Pancreas (tissue), 10 donors: ENCODE measurements at places on chromosomes 13 and 19. TPM values are rescaled to one million over a fixed set of nuclear protein-coding genes. Genes with fewer than 3 reads are reported as not detected.
A peak's percentile ranks its signal among the peaks of the same experiment; 100 is the strongest.

The CYP2A6 gene
- 0.66 TPM for total RNA-seq

The PRR22 gene
- 1.5 TPM for total RNA-seq

DNA sequence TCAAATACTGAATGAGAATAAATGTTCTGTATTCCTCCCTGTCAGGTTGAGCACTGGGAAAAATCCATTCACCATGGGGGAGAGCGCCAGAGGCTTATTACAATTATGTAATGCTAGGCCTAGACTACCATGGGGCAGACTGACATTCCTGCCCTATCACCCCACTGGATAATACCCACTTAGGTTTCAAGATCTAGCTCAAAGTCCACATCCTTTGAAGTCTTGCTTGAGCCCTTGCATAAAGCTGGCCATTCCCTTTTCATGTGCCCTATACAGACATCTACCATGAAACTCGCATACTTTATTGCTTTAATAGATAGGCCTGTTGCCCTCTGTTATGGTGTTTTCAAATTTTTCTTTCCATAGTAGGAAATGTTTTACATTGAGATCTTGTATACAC is 149.3 kb downstream of the RGCC start:
- no peaks in the 10 kb centered on the region for H3K36me3 ChIP-seq
- H3K27me3 ChIP-seq: no peaks in the 10 kb centered on the region
- DNase-seq: no peak

- H3K27me3 ChIP-seq: no peaks in the 10 kb centered on the region
- H3K27ac ChIP-seq: no peak overlapping the region
- H3K4me1 ChIP-seq: no peaks in the 10 kb centered on the region
- H3K36me3 ChIP-seq: no peaks in the 10 kb centered on the region
- DNase-seq: no peak
- no peak overlapping the region for H3K4me3 ChIP-seq
Measured at GRCh38 chr19:19115954-19116353, 22.3 kb downstream of the TMEM161A start.

GRCh38 chr13:76929851-76930374 is 18.4 kb upstream of the ACOD1 start:
- no peak overlapping the region for H3K4me3 ChIP-seq
- H3K27ac ChIP-seq: no peak overlapping the region
- no peaks in the 10 kb centered on the region for H3K4me1 ChIP-seq
- no peaks in the 10 kb centered on the region for H3K27me3 ChIP-seq
- H3K36me3 ChIP-seq: no peaks in the 10 kb centered on the region
- DNase-seq: no peak

GRCh38 chr13:40688781-40689180 is 22.3 kb upstream of the FOXO1 start:
- DNase-seq: no peak
- H3K27me3 ChIP-seq: no peaks in the 10 kb centered on the region
- no peak overlapping the region for H3K27ac ChIP-seq
- H3K4me1 ChIP-seq: no peaks in the 10 kb centered on the region
- H3K36me3 ChIP-seq: no peaks in the 10 kb centered on the region

DNA sequence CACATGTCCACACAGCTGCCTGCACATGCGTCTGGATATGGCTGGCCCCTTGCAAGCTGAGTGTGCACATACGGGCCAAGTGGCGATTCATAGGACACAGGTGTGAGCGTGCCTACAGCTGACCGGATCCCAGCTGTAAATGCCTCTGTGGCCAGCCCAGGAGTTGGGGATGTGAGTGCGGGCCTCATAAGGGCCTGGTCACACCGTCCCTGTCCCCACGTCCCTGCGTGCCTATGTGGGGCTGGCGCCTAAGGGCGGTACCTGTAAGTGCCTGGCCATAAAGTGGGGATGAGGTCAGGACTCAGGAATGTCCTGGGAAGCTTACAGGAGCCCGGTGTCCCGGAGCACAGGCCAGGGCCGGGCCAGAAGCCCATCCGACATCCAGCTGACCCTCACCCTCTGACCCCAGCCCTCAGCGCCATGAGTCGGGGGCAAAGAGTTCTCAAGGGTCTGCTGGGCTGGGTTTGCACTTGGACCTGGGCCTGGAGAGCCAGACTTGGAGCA is 1.3 kb upstream of the ARHGAP45 start:
- H3K4me1 ChIP-seq: peaks cover 9% of the 10 kb centered on the region
- H3K36me3 ChIP-seq: no peaks in the 10 kb centered on the region
- no peak for DNase-seq
- no peaks in the 10 kb centered on the region for H3K27me3 ChIP-seq
- H3K27ac ChIP-seq: no peak overlapping the region
- no peak overlapping the region for H3K4me3 ChIP-seq

The SLITRK6 gene
- total RNA-seq: 0.25 TPM

The TLE6 gene
- 1.6 TPM for total RNA-seq

- no peaks in the 10 kb centered on the region for H3K27me3 ChIP-seq
- peak within 1 kb of the TSS; percentile 78 for H3K27ac ChIP-seq
- peak; percentile 93 for DNase-seq
- H3K4me3 ChIP-seq: peak within 1 kb of the TSS; percentile 31
Measured at GRCh38 chr19:4534836-4535658, at the start of gene PLIN5. Gene PLIN5, minus strand, starts transcription at chr19:4535224. Its CDS starts 1,150 bp downstream, at chr19:4534074.

- no peaks in the 10 kb centered on the region for H3K27me3 ChIP-seq
- no peak overlapping the region for H3K27ac ChIP-seq
- H3K4me1 ChIP-seq: no peaks in the 10 kb centered on the region
Measured at GRCh38 chr19:51136851-51137551, 5.1 kb upstream of the SIGLEC7 start.

- H3K27me3 ChIP-seq: no peaks in the 10 kb centered on the region
- no peak overlapping the region for H3K27ac ChIP-seq
- H3K36me3 ChIP-seq: no peaks in the 10 kb centered on the region
- DNase-seq: no peak
Measured at GRCh38 chr13:93535251-93535650, 308.6 kb downstream of the GPC6 start.

The TLE2 gene
- 22.0 TPM for total RNA-seq

The ZNF836 gene
- 7.8 TPM for total RNA-seq

DNA sequence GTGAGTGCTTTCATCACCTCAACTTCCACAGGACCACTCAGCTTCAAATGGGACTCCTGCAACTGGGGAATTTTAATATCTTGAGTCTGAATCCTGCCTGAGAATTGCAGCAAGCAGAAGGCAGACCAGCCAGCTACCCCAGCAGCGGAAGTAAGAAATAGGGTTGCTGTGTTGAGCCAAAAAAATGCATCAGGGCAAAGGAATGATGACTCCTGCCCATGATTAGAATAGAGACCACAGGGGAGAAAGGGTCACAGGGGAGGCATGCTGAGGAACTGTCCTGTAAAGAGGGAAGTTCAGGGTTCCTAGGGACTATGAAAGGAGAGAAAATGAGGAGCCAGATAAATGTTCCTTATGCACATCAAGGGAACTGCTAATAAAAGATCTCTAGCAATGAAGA is 370.2 kb downstream of the KCTD12 start:
- H3K36me3 ChIP-seq: no peaks in the 10 kb centered on the region
- H3K27ac ChIP-seq: no peak overlapping the region
- no peak for DNase-seq
- no peaks in the 10 kb centered on the region for H3K4me1 ChIP-seq
- no peak overlapping the region for H3K4me3 ChIP-seq

The TUBA3C gene
- total RNA-seq: not detected

- H3K4me1 ChIP-seq: no peaks in the 10 kb centered on the region
- DNase-seq: no peak
- H3K27ac ChIP-seq: no peak overlapping the region
- no peaks in the 10 kb centered on the region for H3K27me3 ChIP-seq
- H3K4me3 ChIP-seq: no peak overlapping the region
Measured at GRCh38 chr13:23175920-23176319, 4.9 kb upstream of the SGCG start.

GRCh38 chr13:33182729-33183128 is 102.8 kb downstream of the STARD13 start:
- peak; percentile 53 for DNase-seq
- H3K4me3 ChIP-seq: no peak overlapping the region
- H3K4me1 ChIP-seq: peaks cover 53% of the 10 kb centered on the region
- peak overlapping the region; percentile 77 for H3K27ac ChIP-seq

DNA sequence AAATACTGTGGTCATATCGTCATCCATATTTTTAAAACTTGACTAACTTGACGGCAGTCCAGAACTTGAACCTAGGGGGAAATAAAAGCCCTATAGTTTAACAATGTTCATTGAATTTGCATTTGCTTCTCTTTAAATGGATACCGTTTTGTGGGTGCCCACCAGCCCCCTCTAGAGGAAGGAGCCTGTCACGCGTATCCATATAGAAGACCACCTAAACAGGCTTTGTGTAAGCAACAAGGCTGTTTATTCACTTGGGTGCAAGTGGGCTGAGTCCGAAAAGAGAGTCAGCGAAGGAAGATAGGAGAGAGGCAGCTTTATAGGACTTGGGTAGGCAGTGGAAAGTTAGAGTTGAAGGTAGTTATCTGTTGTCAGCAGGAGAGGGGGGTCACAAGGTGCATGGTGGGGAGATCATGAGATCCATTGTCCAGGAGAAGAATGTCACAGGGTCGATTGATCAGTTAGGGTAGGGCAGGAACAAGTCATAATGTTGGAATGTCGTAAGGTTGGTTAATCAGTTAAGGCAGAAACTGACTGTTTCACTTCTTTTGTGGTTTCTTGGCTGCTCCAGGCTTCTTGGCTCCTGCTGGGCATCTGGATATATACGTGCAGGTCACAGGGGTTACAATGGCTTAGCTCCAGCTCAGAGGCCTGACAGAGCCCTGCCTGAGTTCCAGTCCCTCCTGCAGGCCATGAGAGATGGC is 42.5 kb upstream of the ANKRD10 start:
- no peak for DNase-seq
- no peak overlapping the region for H3K27ac ChIP-seq
- no peaks in the 10 kb centered on the region for H3K27me3 ChIP-seq
- no peak overlapping the region for H3K4me3 ChIP-seq
- no peaks in the 10 kb centered on the region for H3K36me3 ChIP-seq

The TNFSF13B gene
- 1.7 TPM for total RNA-seq

DNA sequence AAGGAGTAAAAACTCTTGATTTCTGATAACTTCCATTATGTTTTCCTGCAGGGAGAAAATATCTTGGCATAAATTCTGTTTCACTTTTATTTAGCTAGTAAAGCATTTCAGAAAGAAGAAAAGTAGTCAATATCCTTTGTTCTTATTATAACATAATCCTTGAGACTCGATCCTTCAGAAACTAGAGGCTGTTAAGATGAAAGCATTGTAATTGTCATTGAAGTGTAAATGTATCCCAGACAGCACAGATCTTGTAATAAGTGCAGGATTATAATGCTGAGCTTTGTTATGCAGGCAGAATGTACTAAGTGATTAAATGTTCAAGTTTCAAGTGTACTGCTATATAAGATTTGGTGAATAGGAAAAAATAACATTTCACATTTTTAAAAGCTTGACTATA is 225.2 kb upstream of the ATXN8OS start:
- H3K4me3 ChIP-seq: no peak overlapping the region
- H3K27me3 ChIP-seq: no peaks in the 10 kb centered on the region
- H3K27ac ChIP-seq: no peak overlapping the region
- DNase-seq: no peak
- no peaks in the 10 kb centered on the region for H3K4me1 ChIP-seq
- H3K36me3 ChIP-seq: no peaks in the 10 kb centered on the region

DNA sequence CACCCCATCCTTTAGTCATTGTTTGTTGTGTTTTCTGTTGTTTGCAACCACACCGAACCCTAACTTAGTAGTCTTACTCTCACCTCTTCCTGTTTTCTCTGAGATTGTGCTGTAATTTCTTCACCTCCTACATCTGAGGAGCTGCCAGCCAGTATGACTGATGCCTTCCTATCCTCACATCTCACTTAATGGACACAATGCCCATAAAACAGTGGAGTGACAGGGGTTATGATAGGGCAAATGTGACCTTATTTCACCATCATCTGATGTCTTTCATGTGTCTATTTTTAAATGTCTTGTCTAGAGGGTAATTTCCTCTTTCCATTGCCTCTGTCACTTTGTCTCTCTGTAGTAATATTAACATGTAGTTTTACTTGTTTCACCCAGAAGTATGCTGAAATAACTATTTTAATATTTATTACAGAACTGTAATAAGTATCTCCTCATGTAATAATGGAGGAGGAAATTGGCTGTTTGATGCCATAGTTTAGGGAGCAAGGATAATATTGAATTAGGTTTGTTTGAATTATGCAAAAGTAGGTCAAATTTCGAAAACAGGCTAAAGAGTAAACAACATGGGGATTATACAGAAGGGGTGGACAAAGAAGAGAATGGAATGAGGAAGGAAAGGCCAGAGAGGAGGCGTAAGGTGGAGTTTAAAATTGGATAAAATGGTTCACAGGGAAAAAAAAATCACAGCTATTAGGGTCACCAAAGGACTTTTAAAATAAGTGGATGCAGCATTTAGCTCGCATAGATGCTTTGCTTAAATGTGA is 103.5 kb upstream of the SPRY2 start:
- H3K4me3 ChIP-seq: no peak overlapping the region
- no peak for DNase-seq
- no peak overlapping the region for H3K27ac ChIP-seq

- no peak for DNase-seq
- H3K27ac ChIP-seq: no peak overlapping the region
- H3K27me3 ChIP-seq: no peaks in the 10 kb centered on the region
- H3K4me1 ChIP-seq: peaks cover 12% of the 10 kb centered on the region
- no peak overlapping the region for H3K4me3 ChIP-seq
- H3K36me3 ChIP-seq: no peaks in the 10 kb centered on the region
Measured at GRCh38 chr13:112715715-112716460, 26.1 kb downstream of the ATP11A start.

The ATP4A gene
- 0.73 TPM for total RNA-seq

DNA sequence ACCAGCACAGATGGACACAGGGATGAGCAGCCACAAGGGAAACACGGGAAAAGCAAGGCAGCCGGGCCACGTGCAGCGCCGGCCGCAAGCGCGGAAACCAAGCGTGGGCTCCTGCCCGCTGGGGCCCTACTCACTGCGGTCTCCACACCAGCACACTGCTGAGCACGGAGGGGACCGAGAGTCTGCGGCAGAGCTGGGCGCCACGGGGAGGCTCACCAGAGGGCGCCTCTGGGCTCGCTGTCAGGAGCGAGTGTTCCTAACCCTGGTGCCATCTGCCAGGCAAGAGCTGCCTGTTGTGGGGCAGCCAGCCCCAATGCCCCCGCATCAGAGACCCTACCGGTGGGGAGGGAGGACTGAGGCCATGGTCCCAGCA is 26.5 kb downstream of the MPND start:
- DNase-seq: no peak
- H3K27me3 ChIP-seq: no peaks in the 10 kb centered on the region
- H3K4me1 ChIP-seq: peaks cover 42% of the 10 kb centered on the region
- H3K27ac ChIP-seq: no peak overlapping the region

DNA sequence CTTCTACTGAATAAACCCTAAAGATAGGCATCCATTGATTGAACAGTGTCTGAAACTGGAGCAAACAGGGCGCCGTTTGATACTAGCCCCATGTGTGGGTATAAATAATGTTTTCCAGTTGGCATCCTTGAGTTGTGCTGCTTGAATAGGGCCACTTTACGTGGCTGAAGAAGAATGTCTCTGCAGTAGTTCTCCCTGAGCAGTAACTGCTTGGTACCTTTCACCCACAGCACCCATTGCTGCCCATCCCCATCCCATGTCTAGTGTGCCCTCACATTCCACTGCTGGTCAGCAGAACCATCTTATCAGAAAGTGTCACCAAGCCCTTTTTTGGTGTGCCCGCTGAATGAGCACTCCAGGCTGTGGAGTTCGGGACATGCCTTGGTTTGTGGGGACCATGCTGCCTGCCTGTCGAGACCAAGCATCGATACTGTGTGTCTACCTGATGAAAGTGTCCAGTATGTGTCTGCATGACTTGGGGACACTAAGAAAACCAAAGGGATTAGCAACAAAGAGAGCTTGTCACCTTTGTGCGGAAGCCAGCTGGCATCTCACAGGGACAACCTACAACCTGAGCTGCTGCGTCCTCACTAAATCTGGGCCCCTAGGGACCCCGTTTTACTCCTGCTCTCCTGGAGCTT is 162.0 kb downstream of the TM9SF2 start:
- DNase-seq: no peak
- no peak overlapping the region for H3K4me3 ChIP-seq
- no peak overlapping the region for H3K27ac ChIP-seq
- H3K4me1 ChIP-seq: no peaks in the 10 kb centered on the region
